ENCODE measurements at places on chromosomes 2 and 18.

GRCh38 chr18:22180722-22181121 is 11.3 kb downstream of the GATA6 start:
- DNase-seq, result no peak

DNA sequence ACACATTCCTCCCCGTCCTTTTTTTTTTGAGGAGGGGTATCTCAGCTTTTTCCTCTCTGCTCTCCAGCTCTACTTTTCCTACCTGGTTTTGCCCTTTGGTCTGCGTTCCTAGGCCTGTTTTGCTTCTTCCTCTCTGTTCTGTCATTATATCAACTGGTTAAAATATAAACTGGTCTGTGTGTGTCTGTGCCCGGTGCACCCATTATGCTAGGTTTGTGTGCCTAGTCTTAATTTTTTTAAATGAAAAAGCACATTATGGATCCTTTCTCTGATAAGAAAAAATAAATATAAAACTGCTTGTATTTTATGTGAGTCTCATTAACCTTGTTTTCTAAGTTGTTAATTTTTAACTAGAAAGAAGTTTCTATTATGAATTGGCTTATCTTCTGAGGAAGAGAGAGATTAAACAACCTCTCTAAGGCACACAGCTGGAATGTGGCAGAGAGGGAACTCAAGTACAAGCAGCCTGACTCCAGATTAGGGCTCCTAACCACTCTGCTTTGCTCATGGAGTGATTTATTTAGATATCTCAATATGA is 17.4 kb downstream of the SLC38A11 start:
- DNase-seq, result no peak

DNA sequence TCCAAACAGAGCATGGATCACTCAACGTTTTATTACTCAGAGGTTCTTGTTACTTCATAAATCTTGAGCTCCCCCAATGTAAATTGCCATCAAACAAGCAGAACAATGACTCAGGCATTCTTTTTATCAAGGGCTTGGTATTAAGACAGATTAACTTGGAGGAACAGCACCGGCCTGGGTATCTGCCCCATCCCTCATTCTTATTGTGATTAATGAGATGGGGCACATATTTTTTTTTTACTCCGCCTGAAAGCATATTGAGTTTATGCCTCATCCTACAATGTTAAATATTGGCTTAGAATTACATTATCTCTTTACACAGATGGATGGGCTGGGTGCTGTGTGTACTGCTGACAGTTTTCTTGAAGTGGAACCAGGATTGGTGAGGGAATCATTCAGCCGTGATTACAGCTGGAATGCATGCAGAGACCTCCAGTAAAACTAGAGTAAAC is 387.3 kb downstream of the CLIP4 start:
- no peak for DNase-seq

- DNase-seq, result no peak
Measured at GRCh38 chr2:240295256-240296103, 140.0 kb upstream of the GPC1 start.
